ENCODE measurements at places on chromosomes 4 and X. TPM values are rescaled to one million over a fixed set of nuclear protein-coding genes. Genes with fewer than 3 reads are reported as not detected.

CT45A2 gene
- total RNA-seq: not detected

DNA sequence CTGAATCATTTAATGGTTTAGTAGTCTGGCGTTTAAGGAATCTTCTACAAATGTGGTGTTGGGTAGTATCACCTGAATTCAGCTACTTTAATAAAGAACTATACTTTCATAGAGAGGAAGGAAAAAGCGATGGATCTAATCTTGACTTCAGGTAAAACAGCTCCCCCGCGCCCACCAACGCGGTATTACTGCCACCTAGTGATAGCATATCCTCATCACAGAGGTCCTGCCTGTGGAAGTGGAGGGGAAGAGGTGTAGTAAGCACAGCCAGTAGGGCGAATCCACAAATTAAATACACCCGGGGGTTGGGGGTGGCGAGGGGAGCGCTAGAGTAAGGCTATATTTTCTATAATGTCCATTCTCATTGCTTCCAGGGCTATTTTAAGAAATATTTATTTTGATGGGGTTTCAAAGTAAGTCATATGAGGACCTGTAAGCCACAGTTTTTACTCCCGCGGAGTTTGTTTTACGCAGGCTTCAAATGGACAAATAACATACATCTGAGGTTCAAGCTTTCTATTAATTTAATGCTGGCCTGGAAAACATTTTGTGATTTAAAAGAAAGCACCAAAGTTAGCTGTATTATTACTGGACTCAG lies 8.3 kb upstream of the DAPP1 start:
- DNase-seq: peak; percentile 76

DNA sequence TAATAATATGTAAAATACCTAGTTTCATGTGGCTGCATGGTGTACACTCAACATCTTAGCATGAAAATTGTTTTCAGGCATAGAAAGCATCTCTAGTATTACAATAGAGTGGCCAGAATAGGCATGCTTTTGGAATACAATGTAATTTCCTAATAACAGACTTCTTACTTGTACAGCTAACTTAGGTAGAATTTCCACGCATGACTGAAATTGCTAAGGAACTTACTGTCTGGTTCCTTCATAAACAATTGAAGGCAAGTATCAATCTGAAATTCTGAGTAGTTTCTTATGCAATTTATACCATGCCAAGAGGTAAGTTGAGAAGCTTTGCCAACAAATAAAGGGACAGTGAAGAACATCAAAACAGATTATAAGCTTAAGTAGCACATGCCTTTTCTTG lies 26.7 kb downstream of the SULT1E1 start:
- no peak for DNase-seq

H2AZ1 gene
- 1,004 TPM for total RNA-seq

DNA sequence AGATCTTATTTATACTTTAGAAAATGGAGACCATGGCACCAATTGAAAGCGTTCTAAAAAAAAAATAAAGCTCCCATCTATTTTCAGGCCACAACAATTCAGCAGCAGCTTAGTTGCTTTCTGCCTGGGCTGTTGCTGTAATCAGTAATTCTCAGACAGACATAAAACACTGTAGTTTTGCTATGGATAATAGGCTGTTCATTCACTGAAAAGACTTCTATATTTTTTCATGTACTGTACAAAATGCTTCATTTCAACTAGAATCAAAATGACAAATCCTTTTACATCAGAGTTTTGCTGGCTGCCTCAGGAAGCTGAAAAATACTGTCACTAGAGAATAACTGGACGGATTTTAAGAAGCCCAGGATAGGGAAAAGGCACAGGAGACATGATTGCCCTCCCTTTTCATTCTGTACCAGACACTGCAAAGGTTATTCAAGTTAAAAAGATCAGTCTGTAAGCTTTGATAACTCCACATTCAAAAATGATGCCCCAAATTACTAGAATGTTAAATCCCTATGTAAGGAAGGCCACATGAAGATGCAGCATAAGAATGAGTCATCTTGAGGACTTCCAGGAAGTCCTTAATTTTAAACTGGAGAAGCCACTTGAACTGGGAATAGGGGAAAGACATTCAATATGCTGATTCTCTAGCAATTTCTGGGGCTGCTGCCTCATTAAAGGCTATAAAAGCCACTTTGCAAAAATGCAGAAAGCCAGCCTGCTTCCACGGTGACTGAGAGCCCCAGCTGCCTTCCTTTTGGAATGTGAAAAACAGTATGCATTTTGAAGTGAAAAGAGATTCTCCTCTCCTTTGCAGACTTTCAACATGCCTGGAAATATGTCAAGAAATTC lies 403.2 kb upstream of the RASGEF1B start:
- no peak for DNase-seq

DNA sequence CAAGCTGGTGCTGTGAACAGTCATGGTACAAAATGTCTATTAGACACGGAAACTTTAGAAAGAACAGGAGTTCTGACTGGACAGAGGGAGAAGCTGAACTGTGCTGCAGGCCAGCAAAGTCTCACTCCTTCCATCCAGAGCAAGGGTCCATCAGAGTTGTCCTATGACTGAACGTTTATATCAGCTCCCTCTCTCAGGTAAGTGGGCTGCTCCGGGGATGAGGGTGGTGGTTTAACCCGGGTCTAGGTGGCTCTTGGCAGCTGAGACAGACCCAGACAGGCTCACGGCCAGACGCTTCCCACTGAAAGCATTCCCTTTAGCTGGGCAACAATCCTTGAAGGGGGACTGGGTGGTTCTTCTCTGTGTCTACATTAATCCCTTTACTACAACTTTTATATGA lies 385.0 kb upstream of the SMIM31 start:
- DNase-seq: no peak

DNA sequence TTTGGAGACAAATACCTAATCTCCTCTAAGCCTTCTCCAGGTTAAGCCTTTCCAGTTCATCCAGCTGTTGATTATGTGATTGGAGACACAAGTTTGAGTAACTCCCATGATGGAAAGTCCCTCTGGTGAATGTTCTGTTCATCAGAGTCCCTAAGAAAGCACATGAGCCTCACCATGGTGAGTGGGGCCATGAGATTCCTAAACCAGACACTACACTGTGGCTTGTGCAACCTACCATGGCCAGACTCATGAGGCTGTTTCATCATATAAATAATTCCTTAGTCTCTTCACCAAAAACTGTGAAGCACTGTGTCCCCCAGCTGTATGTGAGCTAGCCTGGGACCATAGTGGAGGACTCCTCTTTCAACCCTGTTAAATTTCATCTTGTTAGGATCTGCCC lies 14.4 kb downstream of the PKD2 start:
- no peak for DNase-seq

TBC1D9 gene
- 8.8 TPM for total RNA-seq

- no peak for DNase-seq
These were observed 1.3 kb downstream of the SPATA18 start for GRCh38 chr4:52052475-52052780.

GRCh38 chrX:100926453-100926852 lies 2.3 kb downstream of the XKRX start:
- no peak for DNase-seq

PGK1 gene
- total RNA-seq: 446 TPM

GRCh38 chrX:119467433-119467832 lies 811 bp upstream of the SLC25A5 start:
- no peak for DNase-seq

SH2D1A gene
- total RNA-seq: not detected

PF4V1 gene
- total RNA-seq: not detected

DNA sequence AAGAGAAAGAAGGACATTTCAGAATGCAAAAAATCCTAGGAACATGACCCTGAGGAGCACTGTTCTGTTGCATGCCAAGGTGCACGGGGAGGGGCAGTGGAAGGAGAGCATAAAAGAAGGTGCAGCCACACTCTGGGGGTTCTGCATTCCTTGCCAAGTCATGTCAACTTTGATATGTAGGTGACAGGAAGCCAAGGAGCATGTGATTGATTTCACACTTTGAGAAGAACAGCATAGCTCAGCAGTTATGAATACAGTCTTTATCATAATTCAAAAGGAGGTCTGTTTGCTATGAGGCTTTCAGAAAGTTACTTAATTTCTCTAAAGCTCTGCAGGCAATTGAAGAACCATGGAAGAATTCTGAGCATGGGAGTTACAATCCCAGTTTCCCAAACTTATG lies 50.6 kb downstream of the SCFD2 start:
- no peak for DNase-seq

DNA sequence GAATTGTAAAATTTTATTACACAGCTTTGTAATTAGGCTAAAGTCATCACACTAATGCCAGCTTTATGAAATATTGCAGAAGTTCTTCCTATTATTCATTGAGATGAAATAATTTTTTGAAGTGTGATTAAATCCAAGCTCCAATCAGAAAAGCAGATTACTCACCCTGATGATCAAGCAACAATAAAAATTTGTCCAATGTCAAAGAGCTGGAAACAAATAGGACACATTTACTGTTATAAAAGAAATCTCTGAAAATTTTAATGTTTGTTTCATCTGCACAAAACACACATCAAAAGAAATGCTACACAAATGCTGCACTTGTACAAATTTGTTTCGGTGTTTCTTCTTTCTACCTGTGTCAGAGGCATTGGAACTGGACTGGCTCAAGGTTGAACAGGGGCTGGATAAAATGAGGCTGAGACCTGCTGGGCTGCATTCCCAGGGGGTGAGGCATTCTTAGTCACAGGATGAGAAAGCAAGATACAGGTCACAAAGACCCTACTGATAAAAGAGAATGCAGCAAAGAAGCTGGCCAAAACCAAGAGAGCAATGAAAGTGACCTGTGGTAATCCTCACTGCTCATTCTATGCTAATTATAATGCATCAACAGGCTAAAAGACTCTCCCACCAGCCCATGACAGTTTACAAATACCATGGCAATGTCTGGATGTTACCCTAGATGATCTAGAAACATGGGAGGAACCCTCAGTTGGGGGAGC lies 78.3 kb downstream of the GASK1B start:
- no peak for DNase-seq

DNA sequence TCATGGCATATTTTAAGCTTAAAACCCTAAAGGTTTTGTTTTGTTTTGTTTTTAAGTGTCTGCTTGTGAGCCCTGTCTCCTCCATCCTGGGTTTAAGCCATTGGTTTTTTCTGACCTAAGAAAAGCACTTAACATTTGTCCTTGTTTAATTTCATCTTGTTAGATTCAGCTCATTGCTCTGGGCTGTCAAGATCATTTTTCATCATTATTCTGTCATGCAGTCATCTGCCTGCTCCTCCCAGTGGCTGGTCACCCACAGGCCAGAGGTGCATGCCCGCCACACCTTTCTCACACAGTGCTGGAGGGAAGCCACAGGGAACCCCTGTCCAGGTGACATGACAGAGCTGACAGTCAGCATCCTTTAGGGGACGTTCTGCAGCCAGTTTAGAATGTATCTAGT lies 11.7 kb upstream of the REELD1 start:
- DNase-seq: no peak

DNA sequence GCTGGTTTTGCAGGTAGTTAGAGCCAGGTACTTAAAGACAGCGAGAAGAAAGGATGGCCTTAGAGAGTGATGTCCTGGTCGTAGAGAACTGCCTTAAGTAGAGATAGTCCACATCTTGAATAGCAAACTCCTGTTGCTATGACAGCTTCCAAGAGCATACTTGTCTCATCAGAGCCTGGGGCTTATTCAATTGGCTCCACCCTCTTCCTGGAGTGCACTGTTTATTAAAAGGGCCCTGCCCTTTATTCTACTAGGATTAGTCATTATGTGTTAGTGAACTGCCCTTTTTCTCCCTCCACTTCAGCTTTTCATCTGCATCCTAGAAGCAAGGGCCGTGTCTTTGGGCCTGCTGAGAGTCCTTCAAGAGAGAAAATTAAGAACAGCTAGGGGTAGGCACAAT lies 94.5 kb upstream of the EOLA2 start:
- peak; percentile 57 for DNase-seq

Data from neural progenitor cell (in vitro differentiated cells).